ENCODE measurements at places on chromosomes 16 and 17.
A peak's percentile ranks its signal among the peaks of the same experiment; 100 is the strongest.

GRCh38 chr17:67107811-67108775 is 63.7 kb downstream of the CACNG1 start:
- no peak for DNase-seq

GRCh38 chr17:76131051-76131691 is 9.9 kb downstream of the FOXJ1 start:
- DNase-seq = no peak

DNA sequence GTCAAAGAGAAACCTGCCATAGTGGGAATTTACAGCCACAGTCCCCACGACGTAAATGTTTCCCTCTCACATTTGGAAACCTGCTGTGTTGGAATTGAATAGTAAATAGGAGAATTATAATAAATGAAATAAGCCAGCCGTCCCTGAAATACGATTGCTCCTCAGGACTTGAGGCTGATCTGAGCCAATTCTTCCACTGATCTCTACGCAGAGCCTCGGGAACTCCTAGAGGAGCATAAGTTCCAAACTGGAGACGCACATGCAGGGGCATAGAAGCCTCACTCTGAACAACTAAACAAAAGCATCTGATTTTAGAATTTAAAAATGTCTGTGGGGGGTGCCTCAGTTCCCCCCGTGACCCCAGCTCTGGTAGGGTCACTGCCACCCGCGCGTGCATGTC is 10.2 kb upstream of the TEX19 start:
- DNase-seq = no peak

- DNase-seq = peak; percentile 48
Observed at GRCh38 chr16:69924777-69925191, 26.4 kb upstream of the CLEC18A start.

GRCh38 chr17:7794075-7794663 is 39.8 kb upstream of the KDM6B start:
- DNase-seq = no peak

GRCh38 chr17:78724999-78725398 is 57.1 kb downstream of the CYTH1 start:
- no peak for DNase-seq

GRCh38 chr16:4694642-4695451 is 1.5 kb downstream of the NUDT16L1 start:
- DNase-seq = no peak

GRCh38 chr17:68061512-68062313 is 26.2 kb downstream of the KPNA2 start:
- DNase-seq = no peak

DNA sequence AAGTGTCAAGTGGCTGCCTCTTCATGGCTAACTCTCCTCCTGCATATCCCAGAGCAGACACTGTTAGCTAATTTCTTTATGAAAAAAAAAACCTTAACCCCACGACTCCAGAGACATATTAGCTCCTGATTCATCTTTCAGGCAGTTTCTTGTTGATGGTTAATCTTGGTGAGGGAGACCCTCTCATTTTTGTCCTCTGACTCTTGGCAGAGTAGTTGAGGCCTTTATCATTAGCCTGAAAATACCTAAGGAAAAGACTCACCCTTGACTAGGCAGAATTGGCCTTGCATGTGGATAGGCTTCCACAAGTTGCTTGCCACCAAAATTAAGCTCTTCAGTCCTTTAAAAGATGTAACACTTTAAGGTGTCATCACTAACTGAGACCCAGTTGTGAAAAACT is 4.0 kb downstream of the CRYBA1 start:
- DNase-seq = peak; percentile 57

- DNase-seq = no peak
Observed at GRCh38 chr17:42009170-42009569, 8.1 kb downstream of the DNAJC7 start.

GRCh38 chr17:44587339-44587738 is 30.1 kb downstream of the FZD2 start:
- peak; percentile 62 for DNase-seq

GRCh38 chr17:7383742-7384488 is 3.0 kb downstream of the TNK1 start:
- DNase-seq = no peak

- no peak for DNase-seq
Observed at GRCh38 chr17:8829036-8829941, 30.1 kb upstream of the MFSD6L start.

- no peak for DNase-seq
Observed at GRCh38 chr17:4934173-4934979, 2.3 kb downstream of the GP1BA start.

DNA sequence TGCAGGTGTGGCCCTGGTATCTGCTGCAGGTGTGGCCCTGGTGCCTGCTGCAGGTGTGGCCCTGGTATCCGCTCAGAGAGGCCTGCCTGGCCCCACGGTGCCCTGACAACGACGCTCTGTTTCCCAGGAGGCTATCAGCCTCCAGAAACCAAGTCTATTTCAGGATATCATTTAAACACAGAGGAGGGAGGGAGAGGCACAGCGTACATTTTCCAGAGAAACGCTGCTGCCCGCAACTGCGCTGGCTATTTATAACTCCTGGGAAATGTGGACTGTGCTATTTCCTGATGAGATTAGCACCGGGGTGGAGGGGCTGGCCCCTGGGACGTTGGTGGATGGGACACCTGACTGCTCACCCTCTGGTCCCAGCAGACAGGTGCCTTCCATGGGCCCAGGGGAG is 22.5 kb downstream of the TIMM22 start:
- no peak for DNase-seq

Measured in HS-5 (cell line).